ENCODE measurements at places on chromosomes 12 and 14.

GRCh38 chr14:96881713-96882112 is 84.5 kb downstream of the VRK1 start:
- no peak for DNase-seq

DNA sequence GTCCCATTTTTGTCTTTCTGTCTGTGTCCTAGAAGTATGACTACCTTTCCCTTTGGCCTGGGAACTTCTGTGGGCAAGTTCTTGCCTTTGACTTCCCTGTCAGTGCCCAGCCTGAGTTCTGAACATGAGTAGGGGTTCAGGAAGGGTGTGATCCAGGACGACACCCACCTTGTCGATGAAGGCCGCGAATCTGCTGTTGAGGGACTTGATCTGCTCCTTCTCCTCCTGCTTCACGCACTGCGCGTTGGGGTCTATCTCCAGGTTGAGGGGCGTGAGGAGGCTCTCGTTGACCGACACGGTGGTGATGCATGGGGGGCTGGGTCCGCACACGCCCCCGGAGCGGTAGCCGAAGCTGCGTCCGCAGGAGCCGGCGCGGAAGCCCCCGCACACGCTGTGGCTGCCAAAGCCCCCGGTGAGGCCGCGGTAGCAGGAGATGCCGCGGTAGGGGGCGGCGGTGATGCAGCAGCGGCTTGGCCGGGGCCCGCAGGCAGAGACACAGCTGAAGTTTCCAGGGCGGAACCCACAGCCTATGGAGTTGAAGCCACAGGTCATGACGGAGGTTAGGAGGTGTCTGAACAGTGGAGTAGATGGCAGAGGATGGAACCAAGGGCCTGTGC is at the start of gene KRT83:
TSS of gene KRT83 (minus strand) at position 615 of the 617 bp plus-strand sequence. CDS start at position 552, 63 bp downstream.
- DNase-seq = no peak

- DNase-seq = no peak
Observed at GRCh38 chr12:101859664-101860607, 17.4 kb upstream of the DRAM1 start.

- no peak for DNase-seq
Observed at GRCh38 chr14:104974665-104975390, 3.3 kb downstream of the AHNAK2 start.

DNA sequence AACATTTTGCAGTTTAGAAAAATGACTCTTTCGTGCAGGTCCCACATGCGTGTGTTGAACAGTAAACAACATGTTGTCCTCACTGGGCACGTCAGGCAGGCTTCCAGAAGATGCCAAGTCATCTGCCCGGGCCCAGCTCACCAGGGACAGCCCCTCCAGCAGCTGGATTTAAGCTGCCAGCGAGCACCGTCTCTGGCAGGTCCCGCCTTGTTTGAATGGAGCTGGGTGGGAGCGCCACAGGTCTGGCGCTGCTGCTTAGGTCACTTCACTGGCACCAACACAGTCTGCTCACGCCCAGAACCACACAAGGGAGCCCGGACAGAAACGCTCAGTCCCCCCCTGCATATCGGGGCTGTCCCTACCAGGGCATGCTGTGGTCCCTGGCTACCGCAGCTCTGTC is 33.1 kb upstream of the MMP17 start:
- DNase-seq = no peak

DNA sequence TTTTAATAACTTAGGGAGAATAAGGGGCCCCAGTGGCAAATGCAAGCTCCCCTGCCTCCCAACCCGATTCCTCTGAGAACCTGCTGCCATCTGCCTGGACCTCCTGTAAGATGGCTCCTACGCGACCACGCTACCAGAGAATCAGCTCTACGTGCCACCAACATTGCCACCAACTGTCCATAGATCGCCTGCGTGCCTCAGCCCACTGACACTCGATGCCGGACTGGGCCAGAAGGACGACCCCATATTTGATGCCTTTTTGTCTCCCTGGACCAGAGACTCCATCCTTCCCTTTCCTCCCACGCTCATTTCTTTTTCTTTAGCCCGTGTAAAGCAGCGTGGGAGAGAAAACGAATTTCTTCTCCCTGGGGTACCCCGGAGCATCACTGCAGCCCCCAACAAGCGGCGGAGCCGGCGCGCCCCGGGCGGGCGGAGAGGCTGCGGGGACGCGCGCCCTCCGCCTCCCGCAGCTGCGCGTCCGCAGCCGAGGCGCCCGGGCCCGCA is 565 bp upstream of the KLHL42 start:
- peak; percentile 3 for DNase-seq

DNA sequence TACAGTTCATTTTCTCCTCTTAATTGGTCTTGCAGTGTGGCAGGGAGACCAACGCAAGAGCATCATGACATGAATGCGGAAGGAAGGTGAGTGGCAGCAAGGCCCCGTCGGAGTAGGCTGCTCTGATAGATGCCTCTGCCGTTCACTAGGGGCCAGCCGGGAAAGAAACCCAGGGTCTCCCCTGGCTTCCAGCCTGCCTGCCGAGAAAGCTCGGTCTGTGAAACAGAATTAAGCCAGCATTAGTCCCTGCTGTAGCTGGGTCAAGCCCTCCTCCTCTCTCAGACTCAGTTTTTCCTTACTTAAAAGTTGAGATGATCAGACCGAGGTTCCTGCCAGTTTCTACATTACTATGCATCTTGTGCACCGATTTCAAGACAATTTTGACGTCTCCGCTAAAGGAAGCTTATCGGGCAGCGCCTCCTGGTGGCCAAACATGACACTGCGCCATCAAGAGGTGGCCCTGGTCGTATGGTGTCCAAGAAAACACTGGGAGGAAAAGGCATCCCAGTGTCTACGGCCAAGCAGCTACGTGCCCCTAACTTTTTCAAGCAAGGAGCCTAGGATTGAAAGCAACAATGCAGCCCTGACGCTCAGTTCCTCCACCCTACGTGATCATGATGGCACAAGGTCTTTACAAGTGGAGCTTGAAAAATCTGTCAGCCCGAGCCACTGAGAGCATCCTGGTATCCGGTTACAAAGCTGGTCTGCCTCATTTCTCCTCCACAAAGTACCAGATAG is 131.6 kb downstream of the KSR2 start:
- peak; percentile 71 for DNase-seq

DNA sequence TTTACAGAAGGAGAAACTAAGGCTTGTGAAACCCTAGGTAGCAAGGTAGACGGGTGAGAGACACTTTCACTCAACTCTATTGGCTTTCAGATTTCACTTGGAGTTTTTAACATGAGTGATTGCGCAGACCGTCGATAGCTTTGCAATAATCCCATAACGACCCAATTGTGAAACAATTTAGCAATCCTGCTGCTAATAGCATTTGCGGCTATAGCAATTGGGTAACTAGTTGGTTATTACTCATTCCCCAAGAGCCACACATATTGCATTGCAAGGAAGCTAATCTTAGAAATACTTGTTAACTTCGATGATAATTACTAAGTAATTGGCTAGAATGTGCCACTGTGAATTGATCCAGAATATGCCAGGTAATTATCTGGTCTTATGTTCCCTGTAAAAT is 159.9 kb upstream of the NOS1 start:
- no peak for DNase-seq

GRCh38 chr12:117334855-117335587 is 26.4 kb downstream of the NOS1 start:
- DNase-seq = no peak

- DNase-seq = no peak
Observed at GRCh38 chr14:51201890-51202289, 38.2 kb upstream of the TMX1 start.
